Smooth muscle cell of the brain vasculature (primary cell): ENCODE measurements at places on chromosomes 1 and 21.

GRCh38 chr21:34537838-34538237 is 25.8 kb upstream of the KCNE1 start:
- no peak for DNase-seq

GRCh38 chr21:41472753-41473548 is 35.0 kb downstream of the TMPRSS2 start:
- DNase-seq: no peak

DNA sequence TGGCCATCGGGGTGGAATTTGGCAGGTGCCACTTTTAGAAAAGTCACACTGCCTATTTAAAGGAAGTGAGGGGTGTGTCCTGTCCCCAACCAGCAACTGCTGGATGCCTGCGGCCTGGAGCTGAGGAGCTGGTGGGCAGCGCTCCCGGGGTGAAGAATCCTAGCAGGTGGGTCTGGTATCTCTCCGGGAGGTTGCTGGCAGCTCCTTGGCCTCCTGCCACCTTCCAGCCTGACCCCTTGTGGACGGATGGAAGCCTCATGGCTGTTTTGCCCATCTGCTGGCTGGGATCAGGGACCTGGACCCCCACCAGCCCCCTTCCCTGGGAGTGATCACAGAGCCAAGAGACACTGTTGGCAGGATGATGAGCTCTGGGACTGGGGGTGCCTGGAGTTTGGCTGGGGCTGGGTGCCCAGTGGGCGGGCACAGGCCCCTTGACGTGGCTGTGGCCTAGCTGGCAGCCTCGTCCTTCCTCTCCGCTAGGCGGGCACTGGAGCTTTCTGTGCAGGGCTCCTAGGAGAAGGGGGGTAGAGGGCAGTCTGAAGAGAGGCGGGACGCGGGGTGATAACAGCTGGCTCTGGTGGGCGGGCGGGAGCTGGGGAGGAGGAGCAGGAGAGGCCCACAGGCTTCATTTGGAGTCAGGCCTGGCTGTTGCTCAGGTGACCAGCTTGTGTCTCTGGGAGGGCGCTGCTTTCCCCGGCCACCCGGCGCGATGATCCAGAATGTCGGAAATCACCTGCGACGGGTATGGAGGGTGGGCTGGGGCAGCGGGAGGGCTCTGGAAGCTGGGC is at the start of gene ACOT11:
Gene ACOT11, plus strand, starts transcription at position 628 of the 788 bp plus-strand sequence. Its CDS starts 82 bp downstream, at position 710.
- DNase-seq: no peak

- no peak for DNase-seq
Measured at GRCh38 chr1:153934746-153935145, 11.8 kb downstream of the DENND4B start.

DNA sequence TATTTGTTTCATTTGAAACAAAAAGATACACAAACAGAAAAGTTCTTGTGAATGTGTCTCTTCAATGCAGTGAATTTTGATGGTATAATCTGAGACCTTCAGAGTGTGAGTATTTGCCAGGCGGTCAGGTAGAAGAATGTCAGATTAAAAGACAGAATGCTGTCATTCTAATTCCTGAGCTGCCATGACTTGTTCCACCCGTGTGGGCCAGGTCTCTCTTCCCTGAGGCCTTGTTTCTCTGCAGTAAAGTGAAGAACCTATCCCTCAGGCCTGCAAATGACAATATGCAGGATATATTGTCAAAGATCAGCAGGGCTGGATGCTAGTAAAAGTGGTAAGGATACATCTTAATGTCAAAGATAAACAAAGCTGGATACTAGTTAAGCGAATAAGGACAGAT is 111.4 kb downstream of the ZP4 start:
- no peak for DNase-seq

- DNase-seq: no peak
Measured at GRCh38 chr1:202155478-202156021, 4.9 kb downstream of the PTPN7 start.

DNA sequence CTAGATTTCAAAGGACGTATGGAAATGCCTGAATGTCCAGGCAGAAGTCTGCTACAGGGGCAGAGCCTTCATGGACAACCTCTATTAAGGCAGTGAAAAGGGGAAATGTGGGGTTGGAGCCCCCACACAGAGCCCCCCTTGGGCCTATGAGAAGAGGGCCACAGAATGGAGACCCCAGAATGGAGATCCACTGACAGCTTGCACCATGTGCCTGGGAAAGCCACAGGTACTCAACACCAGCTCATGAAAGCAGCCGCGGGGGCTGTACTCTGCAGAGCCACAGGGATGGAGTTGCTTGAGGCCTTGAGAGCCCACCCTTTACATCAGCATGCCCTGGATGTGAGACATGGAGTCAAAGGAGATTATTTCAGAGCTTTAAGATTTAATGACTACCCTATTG is 108.7 kb downstream of the DMRTB1 start:
- DNase-seq: no peak

GRCh38 chr21:26845066-26845758 is at the start of gene ADAMTS1:
Gene ADAMTS1 (minus strand): TSS chr21:26845409. CDS start chr21:26844954, 455 bp downstream.
- DNase-seq: no peak

GRCh38 chr1:202291961-202292712 is 49.6 kb downstream of the UBE2T start:
- DNase-seq: no peak

DNA sequence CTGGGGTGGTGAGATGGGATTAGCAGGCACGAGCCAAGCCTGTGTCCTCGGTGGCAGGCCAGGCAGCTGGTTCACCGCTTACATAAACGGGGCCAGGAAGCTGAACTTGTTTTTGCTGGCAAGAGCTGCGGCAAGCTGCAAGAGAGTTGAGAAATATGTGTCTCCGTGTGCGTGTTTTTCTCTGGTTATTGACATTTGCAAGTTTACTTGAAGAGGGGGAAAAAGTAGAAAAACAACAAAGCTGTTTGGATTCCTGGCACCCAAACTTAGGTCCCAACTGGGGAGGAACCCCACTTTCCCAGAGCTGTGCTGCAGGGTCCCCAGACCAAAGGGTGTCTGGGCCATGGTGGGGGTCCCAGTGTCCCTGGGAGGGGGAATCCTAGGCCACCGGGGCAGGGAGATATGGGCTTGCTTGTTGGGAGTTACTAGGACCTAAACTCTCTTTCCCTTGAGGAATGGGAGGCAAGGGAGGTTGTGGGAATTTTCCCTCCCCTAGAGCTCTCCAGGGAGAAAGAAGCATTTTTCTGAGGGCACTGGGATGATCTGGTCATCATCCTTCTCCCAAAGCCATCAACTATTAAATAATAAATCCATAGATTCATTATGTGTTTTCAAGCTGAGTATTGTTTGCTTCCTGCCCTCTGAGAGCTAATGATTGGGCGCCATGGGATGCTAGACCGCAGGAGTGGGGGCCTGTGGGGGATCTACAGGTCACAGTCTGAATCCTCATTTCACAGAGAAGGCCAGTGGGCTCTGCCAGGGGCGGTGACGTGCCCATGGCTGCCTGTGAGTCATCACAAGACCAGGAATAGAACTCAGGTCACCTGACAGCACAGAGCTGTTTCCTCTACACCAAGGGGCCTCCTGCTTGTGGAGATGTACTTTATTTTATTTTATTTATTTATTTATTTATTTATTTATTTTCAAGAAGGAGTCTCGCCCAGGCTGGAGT is 14.8 kb downstream of the IL6R start:
- DNase-seq: peak; percentile 95

- no peak for DNase-seq
Measured at GRCh38 chr1:208093754-208094719, 150.1 kb downstream of the PLXNA2 start.

DNA sequence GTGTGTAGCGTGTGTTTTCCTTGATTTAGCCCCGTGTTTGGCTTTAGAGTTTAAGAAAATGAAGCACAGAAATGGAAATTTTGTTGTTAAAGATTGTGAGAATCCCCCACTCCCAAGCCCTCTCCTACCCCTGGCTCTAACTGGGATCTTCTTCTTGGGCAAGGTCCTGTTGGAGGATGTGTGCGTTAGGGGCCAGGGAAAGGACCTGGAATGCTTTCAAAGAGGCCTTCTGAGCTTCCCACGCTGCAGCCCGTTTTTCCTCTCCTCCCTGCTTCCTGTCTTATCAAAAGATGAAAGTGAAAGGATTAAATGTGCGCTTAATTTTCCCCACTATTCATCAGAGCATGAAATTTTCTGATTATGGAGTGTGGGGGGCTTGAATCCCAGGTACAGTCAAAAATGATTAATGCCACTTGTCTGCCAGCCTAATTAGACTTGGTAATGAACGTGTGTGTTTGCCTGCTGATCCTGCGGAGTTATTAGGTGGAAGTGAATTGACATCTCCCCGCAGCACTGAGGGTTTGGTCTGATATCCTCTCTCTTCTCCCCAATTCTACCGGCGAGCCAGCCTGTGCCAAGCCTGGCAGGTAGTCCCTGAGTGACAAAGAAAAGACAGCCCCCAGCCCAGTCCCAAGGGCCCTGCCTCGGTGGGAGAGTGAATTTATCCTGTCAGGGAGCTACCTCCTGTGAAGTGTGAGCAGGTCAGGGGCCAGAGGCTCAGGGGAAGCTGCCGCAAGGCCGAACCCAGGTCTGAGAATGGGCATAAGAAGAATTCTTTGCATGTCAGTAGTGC is 4.9 kb downstream of the RASSF5 start:
- no peak for DNase-seq

DNA sequence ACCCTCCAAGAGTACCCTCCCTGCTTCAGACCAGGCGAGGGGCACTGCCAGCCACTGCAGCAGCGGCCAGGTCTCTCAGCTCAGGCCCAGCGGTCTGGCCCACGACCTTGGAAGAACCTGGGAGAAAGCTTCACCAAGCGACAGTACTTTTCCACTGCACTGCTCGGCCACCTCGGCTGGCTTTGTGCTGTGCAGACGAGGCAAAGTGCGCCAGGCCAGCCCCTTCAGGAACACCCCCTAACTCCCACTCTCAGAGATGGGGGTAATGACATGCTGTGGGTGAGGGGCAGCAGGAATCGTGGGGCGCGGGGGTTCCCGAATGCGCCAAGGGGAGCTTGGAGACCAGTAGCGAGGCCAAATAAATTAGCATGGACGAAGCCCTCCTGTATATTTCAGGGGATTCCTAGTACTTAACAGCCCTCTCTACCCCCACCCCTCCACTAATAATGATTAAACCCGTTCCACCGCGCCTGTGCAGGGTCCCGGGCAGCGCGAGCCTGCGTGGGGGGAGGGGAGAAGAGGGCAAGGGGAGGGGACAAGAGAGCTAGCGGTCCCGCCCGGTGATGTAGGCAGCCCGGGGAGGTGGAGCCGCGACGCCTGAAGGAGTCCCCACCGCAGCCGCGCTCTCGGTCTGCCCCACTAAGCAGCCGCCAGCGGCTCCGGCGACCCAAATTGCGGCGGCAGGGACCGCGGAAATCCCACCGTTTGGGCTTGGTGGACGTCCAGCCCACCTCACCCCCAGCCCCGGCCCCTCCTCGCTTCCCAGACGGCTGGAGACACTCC is at the start of gene FAM43B:
Gene FAM43B, plus strand, starts transcription at position 629 of the 783 bp plus-strand sequence. CDS start 401 bp downstream, outside the sequence.
- DNase-seq: no peak

DNA sequence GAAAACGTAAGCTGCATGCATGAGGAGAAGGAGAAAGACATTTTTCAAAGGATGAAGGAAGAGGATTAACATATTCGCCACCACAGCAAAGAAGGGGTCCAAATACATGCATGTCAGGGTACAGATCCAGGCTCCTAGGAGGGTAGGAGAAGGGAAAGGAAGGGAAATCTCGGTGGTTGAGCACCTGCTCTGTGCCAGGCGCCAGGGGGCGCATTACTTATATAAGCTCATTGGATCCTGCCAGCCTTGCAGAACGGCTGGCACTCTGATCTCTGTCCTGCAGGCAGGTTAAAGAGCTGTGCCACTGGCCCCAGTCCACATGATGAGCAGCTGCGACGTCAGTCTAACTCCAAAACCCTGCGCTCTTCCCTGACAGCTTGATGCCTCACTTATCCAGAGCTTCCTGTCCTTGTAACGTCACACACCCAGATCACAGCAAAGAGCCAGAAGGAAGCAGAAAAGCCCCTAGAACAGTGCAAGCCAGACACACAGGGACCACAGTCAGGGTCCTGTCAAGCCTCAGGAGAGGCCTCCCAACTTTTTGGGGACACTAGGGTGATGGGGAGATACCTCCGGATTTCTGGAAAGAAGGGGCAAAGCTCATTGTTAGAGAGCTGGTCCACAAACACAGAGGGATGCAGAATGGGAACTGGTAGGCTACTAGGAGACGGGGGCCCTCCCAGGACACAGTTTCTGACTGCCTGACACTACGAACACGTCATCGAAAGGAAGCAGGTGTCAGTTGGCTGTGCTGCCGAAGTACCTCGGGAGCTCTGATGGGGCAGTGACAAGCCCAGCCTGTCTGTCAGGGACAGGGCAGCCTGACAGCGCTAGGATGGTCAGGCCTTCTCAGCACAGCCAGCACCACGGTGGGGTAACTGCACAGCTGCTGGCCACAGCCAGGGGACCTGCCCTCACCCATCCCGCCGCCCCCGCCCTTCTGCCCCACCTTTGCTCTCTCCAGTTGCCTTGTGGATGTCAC is 99.1 kb downstream of the BEND5 start:
- no peak for DNase-seq

- DNase-seq: no peak
Measured at GRCh38 chr1:119222271-119222670, 81.8 kb upstream of the WARS2 start.

- DNase-seq: no peak
Measured at GRCh38 chr1:31823780-31824179, 8.0 kb upstream of the SPOCD1 start.

DNA sequence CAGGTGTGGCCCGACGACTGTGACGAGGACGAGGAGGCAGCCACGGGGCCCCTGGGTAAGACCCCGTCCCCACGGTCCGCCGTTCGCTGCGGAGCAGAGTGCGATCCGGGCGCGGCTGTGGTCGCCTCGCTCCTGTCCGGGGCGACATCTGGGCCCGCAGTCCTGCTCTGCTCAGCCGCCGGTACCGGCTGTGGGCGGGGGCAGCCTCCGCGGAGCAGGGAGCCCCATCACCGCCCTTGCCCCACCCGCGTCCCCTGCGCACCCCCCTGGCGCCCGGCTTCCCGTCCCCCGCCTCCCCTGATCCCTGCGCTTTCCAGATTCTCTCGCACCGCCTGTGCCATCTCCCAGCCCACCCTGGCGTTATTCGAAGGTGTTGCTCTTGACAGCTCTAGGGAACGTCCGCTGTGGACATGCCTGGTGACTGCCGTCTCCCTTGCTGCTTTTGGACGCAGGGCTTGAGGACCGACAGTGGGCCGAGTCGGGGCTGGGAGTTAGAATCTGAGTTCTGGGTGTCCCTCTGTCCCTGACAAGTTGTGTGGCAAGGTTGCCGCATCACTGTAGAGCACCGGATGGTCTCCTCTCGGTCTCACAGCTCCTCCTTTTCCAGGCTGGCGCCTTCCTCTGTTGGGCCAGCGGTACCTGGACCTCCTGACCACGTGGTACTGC is 596 bp downstream of the TOR3A start:
- DNase-seq: no peak

- DNase-seq: no peak
Measured at GRCh38 chr1:209646558-209646957, 5.7 kb downstream of the LAMB3 start.
